ENCODE measurements at places on chromosomes 11 and 22.

DNA sequence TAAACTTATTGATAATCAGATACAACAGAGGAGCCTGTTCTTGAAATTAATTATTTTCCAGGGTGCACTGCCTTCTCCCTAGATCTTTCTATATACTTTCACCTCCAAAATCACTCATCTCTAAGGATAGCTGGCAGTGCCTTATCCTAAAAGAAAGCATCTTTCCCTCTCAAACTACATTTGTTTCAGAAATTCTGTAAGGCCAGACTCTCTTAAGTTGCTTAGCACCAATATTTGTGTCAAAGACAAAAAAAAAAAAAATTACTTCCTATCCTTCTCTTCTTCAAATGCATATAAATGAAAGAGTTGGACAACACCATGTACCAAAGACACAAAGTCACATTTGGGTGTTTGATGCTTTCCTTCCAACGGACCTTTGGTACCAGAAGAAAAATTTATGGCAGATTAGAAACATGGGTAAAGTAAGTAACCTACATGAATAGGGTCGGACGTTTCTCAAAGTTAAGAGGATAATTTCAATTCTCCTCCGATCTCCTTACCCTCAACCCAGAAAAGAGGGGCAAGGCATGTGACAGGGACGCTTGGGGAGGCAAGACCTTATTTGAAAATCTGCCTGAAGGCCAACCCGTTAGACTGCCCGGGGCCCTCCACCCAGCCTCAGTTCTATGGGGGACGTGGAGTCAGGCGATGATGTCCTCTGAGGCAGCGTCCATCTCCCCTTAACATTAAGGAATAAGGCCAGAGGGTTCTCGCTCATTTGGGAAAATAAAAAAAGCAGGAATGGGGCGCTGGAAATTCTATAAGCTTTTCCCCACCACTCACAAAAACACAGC is 66.3 kb downstream of the ETS1 start:
- no peak for DNase-seq

GRCh38 chr22:22368516-22368915 is 123.9 kb downstream of the VPREB1 start:
- no peak for DNase-seq

DNA sequence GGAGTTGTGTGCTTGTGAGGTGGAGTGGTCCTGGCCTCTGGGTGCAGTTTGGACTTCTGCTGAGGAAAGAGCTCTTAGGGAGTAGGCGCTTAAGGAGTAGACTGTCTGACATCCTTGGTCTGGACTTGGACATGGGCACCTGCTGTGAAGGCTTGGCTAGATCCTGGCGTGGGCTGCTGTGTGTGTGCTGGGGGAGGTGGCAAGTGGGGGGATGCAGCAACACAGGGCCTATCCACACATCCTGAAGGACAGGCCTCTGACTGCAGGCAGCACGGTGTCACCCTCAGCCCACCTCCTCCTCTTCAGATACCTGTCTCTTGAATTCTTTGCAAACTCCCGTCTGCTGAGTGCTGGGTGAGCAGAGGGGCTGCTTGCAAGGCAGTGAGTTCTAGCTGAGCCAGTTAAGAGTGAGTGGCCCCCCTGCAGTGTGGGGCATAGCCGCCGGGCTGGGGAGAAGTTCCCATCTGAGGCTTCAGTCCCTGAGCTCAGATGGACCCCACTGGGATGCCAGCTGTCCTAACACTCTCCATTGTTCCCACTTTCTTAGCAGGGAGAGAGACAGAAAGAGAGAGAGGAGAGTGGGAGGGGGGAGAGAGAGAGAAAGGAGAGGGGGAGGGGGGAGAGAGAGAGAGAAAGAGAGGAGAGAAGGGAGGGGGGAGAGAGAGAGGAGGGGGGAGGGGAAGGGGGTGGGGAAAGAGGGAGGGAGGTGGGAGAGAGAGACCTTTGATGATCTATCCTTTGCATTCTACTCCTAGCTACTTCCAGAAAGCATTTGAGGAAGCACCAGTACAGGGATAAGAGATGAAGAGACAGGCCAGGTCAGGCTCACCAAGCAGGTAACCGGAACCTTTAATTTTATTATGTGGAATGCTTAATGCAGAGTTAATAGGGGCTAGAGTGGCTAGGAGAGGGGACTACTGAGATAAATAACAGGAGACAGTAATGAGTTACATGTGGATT is 12.6 kb downstream of the SOX10 start:
- no peak for DNase-seq

DNA sequence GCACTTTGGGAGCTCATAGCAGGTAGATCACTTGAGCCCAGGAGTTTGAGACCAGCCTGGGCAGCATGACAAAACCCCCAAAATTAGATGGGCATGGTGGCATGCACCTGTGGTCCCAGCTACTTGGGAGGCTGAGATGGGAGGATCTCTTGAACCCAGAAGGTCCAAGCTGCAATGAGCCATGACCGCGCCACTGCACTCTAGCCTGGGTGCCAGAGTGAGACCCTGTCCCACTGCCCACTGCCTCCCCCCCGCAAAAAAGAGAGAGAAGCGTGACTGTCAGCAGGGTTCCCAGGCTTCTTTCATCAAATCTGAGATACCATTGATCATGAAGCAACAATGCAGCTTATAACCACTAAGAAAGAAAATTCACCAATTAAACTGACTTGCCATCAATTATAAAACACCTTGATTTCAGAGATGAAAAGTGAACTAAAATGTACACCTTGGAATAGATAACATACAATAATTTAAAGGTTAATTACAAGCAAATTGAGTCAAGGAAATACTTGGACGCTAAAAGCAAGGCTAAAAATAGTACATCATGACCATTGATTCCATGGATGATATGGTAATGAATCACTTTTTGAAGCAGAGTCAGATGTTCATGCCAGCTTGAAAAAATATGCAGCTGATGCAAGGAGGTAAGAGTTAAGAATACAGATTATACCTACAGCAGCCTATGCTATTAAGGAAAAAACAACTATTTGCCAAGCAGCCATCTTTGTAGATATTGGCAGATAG is 90.8 kb upstream of the ALKBH3 start:
- no peak for DNase-seq

- DNase-seq: no peak
Observed at GRCh38 chr22:35697142-35697541, 20.5 kb upstream of the APOL5 start.

GRCh38 chr11:128624269-128625175 is 37.2 kb upstream of the ETS1 start:
- no peak for DNase-seq

GRCh38 chr22:25709758-25710157 is 32.2 kb upstream of the MYO18B start:
- no peak for DNase-seq

GRCh38 chr22:32075997-32076760 is 33.1 kb downstream of the SLC5A1 start:
- DNase-seq: no peak

DNA sequence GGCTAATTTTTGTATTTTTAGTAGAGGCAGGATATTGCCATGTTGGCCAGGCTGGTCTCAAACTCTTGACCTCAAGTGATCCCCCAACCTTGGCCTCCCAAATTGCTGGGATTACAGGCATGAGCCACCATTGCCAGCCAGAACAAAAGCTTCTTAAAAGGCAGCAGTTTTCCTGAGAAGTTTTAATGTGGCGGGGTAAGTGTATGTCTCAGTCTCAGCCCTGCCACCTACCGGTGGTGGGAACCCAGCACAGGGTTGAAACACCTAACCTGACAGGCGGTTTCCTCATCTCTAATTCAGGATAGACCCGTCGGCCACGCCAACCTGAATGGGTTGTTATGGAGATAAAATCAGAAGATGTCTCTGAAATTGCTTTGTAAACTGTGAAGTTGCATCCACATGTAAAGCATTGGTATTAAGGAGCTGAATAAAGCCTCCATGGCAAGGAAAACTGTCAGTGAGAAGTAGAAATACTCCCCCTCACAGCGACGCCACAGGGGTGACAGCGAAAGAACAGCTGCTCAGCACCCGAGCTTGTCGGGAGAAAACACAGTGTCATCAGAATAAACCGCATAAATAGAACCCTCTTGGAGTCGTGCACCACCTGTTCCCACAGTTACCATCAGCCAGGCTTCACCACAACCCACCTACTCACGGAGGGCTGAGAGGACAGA is 165.9 kb upstream of the NCAM1 start:
- no peak for DNase-seq

All from NCI-H187 (cell line).